Peyer's patch (tissue), 4 donors: ENCODE measurements at places on chromosomes 12 and 14.

DNA sequence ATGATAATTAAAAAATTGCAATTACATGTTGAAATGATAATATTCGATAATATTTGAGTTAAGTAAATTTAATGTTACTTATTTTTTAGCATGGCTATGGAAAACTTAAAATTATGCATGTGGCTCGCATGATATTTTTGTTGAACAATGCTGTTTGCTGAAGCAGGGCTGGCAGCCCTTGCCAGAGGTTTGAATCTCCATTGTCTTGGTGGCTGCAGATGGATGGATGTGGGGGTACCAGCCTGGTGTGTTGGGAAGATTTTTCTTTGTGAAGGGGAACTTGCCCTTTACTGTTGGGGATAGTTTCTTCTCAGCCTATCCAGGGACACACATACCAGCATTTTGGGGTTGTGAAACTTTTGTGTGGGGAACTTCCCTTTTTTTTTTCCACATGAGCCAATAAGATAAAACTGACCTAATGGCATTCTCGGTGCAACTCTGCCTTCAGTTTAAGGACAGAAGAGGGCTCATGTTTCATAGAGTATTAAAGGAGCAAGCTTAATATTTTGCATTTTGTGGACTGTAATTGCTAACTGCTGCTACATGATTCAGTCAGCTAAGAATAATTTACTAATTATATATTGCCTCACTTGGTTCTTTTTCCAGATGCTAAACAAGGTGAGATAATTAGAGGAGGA, 8.8 kb downstream of the RASSF3 start:
- DNase-seq: no peak

GRCh38 chr12:63302269-63302940, 151.4 kb upstream of the AVPR1A start:
- no peak for DNase-seq

DNA sequence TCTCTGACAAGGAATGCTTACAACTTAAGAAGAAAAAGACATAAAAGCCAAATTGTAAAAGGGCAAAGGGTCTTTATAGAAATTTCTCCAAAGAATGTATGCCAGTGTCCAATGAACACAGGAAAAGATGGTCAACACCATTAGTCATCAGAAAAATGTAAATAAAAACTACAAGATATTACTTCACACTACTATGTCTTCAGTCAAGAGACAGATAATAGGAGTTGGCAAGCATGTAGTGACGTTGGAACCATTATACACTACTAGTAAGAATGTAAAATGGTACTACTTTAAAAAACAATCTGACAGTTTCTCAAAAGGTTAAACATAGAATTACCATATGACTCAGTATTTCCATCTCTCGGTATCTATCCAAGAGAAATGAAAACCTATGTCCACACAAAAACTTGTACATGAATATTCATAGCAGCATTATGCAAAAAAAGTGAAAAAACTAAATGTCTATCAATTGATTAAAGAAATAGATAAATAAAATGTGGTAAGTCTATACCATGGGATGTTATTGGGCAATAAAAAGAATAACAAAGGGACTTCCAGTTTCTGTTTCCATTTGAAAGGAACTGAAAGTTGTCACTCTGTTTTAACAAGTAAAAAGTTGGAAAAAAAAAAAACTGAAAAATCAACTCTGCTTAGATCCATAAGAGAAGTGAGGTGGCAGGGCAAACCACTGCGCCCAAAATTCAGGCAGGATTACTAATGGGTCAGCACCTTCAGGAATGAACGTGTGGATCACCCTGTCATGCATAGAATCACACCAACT, 69.8 kb downstream of the ALG10B start:
- no peak for DNase-seq

DNA sequence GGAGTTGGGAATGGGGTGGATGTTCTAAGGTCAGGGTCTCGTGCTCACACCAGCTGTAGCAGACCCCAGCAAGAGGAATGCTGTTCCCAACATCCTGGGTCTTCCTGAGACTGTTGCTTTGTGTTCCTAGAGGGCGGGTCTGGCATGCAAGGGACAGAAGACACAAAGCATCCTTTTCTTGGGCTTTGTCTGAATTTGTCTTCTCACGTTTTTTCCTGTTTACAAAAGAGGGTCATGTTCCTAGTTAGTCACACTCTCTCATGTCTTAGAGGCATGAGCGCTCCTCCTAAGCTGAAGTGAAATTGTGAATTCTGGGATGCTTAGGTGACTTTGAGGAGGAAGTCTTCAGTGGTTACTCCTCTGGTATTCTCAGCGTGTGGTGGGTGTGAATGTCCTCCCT, 9.6 kb upstream of the TAMALIN start:
- no peak for DNase-seq

GRCh38 chr12:69278814-69279782, 39.7 kb downstream of the CPSF6 start:
- no peak for DNase-seq

DNA sequence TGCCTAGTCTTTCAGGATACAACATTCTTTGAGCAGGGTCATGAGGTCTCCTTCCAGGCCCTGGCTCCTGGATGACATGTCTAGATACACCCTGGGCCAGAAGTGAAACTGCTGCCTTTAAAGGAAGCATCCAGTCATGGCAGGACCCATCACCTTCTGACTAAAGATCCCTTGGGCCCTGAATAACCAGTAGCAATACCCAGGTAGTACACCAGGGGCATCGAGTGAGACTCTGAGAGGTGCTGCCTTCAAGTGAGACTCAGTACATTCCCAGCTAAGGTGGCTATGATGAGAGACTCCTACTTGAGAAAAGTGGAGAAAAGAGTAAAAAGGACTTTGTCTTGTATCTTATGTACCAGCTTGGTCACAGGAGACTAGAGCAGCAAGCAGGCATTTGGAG, 23.5 kb downstream of the OR6C68 start:
- DNase-seq: no peak

DNA sequence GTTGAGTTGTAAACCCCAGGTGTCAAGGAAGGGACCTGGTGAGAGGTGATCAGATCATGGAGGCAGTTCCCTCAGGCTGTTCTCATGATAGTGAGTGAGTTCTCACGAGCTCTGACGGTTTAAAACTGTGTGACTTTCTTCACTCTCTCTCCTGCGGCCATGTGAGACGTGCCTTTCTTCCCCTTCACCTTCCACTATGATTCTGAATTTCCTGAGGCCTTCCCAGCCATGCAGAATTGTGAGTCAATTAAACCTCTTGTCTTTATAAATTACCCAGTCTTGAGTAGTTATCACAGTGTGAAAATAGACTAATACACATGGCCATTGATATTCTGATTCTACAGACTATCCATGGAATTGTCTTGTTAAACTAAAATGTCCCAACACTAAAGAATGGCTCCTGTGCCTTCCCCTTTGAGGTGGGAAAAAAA, 85.6 kb downstream of the SLC2A13 start:
- DNase-seq: no peak

GRCh38 chr14:77911356-77911755, 111.4 kb downstream of the ADCK1 start:
- no peak for DNase-seq

GRCh38 chr12:38653650-38654049, 251.7 kb downstream of the CPNE8 start:
- DNase-seq: no peak

- no peak for DNase-seq
Measured at GRCh38 chr14:52129721-52130120, 60.9 kb upstream of the NID2 start.

DNA sequence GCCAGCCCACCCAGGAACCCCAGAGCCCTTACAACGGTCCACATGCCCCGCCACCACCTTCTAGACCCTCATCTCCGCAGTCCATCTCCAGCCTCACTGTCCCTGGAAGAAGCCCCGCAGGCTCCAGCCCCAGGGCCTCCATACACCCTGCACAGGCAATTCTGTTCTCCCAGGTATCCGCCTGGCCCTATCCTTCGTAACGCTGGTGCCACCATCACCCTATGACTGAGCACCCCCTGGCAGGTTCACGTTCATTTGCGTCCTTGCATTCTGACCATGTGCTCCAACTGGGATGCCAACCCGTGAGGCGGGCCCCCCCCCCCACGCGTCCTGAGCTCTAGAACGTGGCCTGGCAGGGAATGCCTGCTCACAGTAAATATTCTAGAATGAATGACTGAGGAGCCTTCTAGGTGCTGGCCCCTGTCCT, 675 bp upstream of the SCARB1 start:
- no peak for DNase-seq

- no peak for DNase-seq
Measured at GRCh38 chr14:76081642-76082041, 70.1 kb upstream of the GPATCH2L start.

- peak; percentile 22 for DNase-seq
Measured at GRCh38 chr14:74506411-74506851, 12.9 kb downstream of the ISCA2 start.

DNA sequence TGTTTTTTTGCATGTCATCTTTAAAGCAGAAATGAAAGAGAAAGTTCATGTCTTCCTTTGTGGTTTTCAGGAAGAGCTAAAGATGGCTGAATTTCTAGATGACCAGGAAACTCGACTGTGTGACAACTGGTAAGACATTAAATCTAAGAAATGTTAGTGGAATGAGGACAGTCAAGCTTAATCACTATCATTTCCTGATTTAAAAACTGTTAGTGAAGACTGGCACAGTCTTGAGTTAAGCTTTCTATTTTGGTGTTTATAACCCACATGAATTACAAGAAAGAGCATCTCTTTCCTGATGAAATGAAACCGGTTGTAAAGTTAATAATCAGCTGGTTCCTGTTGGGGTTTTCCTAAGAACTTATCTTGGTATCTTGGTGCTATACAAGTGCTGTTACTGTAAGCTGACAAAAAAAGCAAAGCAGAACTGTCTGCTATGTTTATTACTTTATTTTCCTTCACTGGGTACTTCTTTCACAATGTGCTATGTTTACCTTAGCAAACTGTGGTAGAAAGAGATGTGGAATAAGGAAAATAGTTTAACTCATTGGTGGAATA, 5.2 kb downstream of the TRAFD1 start:
- DNase-seq: no peak

DNA sequence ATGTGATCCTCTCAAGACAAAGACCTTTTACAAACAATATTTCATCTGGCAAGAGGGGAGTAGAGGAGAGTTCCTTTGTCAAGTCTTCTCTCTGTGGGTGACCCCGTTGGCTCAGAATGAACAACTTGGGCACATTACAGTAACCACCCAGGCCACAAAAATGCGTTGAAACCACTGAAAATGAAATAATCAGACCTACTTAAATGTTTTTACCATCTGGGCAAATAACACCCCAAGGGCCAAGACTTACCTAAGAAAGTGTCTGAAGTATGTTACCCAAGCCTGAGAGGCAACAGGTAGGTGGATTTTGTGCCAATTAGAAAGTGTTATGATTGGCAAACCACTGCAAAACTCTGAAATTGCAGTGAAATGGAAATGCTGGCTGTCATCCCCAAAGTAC, 1.3 kb downstream of the TC2N start:
- DNase-seq: no peak

- DNase-seq: no peak
Measured at GRCh38 chr14:91046488-91047072, 13.9 kb downstream of the RPS6KA5 start.

DNA sequence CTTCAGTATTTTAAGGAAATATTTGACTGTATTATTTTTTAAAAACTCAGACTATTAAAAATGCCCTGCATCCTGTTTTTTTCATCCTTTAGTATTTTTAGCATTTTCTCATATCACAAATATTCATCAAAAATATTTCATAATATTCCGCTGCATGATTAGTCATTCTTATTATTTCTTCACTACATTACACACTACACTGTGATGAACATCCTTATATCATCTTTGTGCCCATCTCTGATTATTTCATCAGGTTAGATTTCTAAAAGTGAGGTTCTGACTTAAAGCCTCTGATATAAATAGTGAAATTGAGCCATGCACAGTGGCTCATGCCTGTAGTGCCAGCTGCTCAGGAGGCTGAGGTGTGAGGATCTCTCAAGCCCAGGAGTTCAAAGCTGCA, 8.1 kb downstream of the COCH start:
- DNase-seq: no peak

DNA sequence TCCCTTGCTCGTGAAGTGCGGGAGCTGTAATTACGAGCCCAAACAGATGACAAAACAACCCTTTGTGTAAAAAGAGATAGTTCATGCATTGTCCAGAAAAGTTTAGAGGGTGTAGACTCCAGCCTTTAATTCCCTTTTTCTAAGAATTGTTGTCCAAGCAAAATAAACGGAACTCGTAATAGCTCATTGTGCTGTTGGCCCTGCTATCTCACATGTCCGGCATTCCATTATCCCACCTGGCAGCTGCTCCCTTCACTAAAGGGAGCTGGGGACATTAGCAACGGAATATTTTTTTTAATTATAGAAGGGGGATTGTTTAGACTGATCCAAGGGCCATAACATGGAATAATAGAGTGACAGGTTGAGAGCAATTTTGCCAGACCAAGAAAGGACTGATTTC, 277.5 kb upstream of the TBX3 start:
- no peak for DNase-seq

DNA sequence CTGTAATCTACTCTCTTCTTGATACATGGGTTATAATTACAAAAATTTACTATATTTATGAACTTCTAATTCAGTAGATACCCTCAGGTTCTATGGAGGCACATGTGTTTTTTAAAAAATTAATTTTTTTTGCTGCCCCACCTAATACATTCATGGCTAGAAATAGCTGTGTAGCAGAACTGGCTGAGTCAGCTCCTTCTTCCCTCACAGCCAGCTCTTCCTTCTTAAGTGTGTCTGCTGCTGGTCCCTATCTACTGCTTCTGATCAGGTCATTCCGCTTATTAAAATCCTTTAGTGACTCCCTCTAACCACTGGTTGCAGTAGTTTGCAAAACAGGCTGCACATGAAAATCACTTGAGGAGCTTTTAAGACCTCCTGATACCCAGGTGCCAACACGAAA, 400.1 kb downstream of the APAF1 start:
- no peak for DNase-seq

DNA sequence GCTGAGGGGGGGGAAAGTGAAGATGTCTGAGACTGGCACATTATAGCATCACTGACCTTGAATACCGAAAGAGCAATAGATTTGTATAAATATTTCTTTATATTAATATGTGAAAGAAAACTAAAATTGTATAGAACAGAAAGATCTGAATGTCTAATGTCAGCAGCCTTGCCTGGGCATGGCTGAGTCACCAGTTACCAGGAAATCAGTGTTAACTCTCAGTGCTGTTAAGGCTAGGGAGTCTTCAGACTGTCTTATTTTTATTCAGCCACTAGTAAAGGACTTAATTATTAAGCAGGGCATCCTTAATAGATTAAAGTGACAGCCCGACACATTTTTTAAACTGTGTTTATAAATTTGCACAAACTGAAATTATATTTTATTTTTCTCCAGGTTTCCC, 122.9 kb upstream of the AEBP2 start:
- DNase-seq: no peak

- DNase-seq: peak; percentile 78
Measured at GRCh38 chr12:47744005-47744651, 14.6 kb downstream of the RAPGEF3 start.
